ENCODE measurements at places on chromosomes 12 and 14. TPM values are rescaled to one million over a fixed set of nuclear protein-coding genes. Genes with fewer than 3 reads are reported as not detected.
A peak's percentile ranks its signal among the peaks of the same experiment; 100 is the strongest.

DNA sequence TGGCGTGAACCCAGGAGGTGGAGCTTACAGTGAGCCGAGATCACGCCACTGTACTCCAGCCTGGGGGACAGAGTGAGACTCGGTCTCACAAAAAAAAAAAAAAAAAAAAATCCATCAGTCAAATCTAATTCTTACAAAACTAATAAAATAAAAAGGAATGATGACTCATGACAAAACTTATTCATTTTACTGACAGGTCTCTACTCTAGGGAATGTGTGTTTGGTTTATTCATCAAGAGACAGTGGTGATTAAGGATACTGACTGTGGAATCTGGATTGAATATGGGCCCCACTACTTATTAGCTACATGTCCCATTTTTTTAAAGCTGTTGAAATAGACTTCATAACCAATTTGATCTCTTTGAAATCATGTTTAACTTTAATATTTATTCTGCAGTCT lies 29.3 kb upstream of the GAS2L3 start:
- no peak for DNase-seq

GRCh38 chr12:80056845-80057244 lies 42.5 kb upstream of the OTOGL start:
- no peak for DNase-seq

DNA sequence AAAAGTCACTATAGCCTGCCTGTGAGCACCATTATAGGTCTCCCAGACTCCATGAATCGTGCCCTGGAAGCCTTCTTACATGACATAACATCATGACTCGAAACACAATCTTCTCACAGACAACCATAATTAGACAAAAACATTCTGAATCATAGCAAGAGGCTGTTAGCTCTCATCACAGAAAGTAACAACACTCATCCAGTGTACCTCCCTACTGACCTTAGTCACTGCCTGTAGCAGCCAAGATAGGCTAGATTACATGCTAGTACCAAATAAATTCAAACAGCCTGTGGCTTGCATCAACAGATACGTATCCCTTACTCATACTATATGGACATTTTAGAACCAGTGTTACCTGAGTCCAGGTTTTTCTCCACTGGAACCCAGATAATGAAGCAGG lies 663.8 kb upstream of the FOXG1 start:
- DNase-seq = no peak

DNA sequence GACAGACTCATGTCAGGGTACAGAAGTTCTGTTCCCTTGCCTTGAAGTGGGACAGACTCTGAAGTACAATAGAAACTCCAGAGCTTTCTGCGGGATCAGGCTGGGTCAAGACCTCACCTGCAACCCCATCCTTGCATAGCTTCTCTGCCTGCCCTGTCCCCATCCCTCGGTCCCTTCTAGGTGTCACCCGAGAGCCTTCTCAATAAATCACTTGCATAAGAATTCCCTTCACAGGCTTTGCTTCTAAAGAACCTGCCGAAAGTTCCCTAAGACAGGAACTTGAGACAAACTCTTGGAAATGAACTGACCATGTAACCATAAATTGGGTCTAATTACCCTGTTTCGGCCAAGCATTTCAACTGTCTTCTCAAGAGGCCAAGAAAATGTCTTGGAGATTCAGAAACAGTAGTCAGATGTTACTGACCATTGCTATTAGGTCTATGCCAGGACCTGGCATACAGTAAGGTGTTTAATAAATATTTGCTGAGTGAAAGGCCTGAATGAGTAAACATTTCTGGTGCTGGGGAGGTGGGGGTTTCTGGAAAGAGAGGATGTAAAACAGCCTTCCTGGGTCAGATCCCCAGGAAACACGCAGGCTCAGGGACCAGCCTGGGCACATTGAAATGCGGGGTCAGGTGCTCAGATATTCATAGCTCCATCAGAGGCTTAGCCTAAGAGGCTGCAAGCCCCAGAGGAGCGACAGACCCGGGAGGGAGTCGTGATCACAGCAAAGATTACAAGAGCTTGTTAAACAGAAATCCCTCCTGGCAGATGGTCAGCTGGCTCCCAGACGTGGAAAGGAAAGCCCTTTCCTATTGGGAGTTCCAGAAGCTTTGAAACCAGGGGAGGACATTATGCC lies 226.2 kb upstream of the LHX5 start:
- DNase-seq = peak; percentile 31

DNA sequence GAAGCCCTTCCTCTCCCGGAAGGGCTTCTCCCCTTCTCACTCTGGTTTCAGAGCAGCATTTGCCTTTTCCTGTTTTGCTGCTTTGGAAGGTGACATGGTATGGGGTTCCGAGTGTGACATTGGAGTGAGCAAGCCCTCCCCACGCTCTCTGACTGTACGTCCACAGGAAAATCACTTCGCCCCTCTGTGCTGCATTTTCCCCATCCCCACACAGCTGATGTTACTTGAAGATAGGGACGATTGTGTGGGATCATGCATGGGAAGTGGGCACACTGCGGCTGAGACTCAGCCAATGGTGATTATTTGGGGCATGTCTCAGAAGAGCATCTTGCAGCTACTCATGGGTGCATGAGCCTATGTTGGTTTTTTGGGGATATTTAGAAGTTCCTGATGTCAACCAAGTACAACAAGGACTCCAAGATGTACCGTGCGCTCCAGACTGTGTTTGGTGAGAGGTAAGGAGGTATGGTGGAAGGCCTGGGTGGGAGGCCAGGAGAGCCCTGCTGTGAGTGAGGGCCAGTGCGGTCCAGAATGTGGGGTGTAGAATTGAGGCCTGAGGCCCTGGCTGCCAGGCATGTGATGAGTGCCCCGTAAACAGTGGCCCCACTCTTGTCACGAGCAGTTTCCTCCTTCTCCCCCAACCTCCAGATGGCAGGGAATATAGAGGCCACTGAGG lies 15.1 kb downstream of the CYP46A1 start:
- no peak for DNase-seq

GRCh38 chr12:120479458-120479857 lies 9.9 kb upstream of the SRSF9 start:
- DNase-seq = peak; percentile 22

DNA sequence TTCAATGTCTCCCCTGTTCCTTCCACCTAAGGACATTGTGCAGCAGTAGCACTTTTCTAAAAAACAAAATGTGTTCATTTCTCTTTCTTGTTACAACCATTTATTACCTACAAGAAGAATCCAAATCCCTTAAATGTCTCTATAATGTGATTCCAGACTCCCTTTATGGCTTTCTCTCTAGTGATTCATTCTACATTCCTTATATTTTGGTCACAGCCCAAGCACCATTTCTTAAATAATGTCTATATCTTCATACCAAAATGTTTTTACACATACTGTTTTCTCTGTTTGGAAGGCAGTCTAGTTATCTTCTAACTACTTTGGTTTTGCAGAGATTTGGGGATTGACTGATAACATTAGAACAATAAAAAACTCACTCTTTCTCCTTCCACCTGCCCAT lies 1037.3 kb upstream of the FLRT2 start:
- no peak for DNase-seq

DNA sequence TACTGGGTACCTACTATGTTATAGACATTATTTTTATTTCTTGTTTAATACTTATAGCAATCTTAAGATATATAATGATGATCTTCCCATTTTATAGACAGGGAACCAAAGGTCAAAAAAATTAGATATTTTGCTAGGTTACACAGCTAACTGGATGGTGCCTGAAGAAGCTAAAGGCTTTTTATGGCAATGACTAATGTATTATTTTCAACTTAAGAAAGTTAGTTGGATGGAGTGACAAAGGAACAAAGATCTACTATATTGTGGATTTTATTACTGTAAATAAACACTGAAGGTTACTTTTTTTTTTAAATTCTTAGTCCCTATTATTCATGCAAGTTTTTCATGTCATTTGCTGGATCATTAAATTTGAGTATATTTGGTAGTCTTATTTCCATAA lies 227.9 kb downstream of the GPHN start:
- DNase-seq = no peak

DNA sequence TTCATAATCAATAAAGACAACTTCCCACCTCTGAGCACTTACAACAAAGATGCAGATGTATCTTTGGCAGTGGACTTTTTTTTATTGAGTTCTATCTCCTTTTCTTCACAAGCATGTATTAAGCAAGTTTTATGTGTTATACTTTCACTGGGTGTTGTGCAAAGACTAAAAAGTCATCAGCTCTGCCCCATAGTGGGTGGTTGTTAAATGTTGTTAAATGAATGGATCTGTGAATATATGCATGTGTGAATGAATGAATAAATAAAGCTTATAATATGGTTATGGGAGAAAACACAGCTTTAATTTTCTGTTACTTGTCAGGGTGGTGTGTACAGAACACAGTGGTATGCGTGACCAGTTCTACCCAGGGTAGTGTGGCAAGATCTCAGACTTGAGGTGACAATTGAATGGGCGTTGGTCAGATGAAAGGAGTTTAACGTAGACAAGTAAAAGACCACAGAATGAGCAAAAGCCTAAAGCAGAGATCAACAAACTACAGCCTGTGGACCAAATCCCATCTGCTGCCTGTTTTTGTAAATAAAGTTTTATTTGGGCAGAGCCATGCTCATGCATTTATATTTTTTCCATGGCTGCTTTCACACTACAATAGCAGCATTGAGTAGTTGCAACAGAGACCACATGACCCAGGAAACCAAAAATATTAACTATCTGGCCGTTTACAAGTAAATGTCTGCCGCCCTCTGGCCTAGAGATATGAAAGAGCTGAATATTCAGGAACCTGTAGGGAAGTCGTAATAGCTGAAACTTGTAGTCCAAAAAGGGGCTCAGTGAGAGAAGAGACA lies 207.4 kb upstream of the EEA1 start:
- no peak for DNase-seq

DNA sequence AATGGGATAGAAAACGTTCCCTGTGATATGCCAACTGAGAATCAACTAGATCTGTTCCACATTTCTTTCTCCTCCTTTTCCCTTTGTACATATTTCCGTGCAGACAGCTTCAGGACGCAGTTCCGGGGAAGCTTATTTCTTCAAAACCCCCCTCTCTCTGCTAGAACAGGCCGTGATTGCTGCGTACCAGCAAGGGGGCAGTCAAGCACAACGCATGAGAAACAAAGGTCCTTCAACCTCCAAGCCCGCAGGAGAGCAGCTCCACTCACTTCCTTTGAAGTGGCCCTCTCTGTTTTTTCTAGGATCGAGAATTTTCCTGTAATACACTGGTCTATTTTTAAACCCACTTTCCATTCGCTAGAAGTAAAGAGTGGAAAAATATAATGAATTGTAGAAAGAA lies 80.8 kb downstream of the ZNF664 start:
- peak; percentile 82 for DNase-seq

DNA sequence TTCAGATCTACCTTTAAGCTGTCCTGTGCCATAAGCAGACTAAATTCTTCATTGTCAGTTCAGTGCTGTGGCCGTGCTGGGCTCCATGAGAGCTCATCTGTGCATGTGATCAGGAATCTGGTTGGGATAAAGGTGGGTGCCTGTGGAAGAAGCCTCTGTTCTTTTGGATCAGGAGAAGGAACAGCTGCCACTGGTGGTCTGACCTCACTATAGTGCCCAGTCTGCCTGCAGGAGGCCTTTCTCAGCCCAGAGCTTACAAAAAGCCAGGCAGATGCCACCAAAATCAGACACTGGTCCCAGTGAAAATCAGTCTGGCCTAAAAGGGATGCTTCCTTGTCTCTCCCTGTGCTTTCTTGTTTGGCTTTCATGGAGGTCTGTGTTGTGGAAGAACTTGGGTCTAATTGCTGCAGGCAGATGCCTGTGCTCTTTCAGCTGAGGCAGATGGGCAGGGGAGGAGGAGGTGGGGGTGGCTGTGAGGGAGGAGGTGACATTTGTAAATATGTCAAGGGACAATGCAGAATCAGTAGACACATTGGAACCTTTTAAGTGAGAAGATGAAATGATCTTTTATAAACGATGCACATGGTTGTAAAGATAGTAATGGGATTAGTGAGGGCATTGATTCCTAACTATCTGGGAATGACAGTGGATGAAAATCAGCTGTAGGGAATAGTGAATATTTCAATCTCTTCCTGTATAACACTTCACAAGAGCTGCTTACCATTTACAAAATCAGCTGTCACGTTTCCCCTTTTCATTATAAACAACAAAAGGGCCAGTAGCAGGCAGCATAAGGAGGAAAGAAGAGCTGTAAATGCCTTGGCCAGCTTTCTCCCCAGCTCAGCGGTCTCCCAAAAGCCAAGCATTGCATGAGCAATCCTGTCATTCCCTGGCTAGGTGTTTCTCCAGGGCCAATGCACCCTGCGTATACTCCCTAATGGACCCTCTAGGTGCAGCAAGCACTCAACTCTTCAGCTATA lies 44.6 kb downstream of the CACNA2D4 start:
- DNase-seq = no peak

- DNase-seq = no peak
Observed at GRCh38 chr12:77777274-77777673, 53.4 kb upstream of the NAV3 start.

GRCh38 chr14:56708704-56709103 lies 101.6 kb downstream of the OTX2 start:
- no peak for DNase-seq

DNA sequence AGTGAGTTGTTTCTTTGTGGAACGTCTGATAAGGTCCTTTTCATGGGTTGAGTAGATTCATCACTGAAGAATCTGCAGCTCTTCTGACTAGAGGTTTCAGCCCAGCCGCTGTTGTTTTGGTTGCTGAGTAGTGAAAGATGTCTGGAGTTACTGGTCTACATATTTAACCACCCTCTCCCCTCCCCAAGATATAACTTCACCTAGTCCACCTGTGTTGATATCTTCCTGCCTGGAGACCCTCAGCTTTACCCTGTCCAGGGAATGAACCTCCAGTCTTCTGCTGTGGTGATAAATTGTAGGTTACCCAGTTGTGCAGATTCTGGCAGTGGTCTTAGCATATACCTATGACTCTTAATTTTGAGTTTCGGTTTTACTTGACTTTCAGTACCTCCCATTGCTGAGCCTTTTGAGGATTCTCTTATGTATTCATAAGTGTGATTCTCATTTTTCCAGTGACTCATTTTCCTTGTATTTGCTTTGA lies 62.9 kb downstream of the CCDC91 start:
- no peak for DNase-seq

- no peak for DNase-seq
Observed at GRCh38 chr12:2356601-2357125, 303.9 kb downstream of the CACNA1C start.

- DNase-seq = no peak
Observed at GRCh38 chr12:42957561-42958290, 368.2 kb upstream of the PRICKLE1 start.

DNA sequence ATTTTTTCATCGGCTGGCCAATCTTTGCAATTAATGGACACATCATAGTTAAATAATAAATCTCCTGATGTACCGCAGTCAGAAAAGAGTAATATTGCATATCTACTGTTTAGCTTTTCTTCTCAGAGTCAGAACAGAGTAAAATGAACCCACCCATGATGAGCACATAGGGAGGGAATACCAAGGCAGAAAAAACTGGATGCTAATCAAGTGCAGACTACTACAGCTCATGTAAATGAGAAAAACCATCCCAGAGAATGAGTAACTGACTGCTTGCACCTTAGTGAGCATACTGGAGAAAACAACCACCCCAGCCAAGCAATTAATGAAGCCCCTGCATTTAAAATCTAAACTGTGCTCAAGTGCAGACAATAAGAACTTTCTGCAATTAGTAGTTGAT lies 483.7 kb downstream of the MDGA2 start:
- no peak for DNase-seq

GRCh38 chr14:20424851-20425250 lies 11.1 kb downstream of the KLHL33 start:
- no peak for DNase-seq

MEG3 gene
- total RNA-seq = 7.3 TPM

PLCZ1 gene
- not detected for total RNA-seq

PCED1B gene
- total RNA-seq = 0.25 TPM

CEBPE gene
- not detected for total RNA-seq

TPCN1 gene
- 19.1 TPM for total RNA-seq
